Stimulated activated CD8-positive, alpha-beta memory T cell treated with anti-CD3 and anti-CD28 coated beads, Interleukin-2, amount 100 ng/mL, for 1 hour (primary cell): ENCODE measurements at places on chromosomes 2 and 18.

DNA sequence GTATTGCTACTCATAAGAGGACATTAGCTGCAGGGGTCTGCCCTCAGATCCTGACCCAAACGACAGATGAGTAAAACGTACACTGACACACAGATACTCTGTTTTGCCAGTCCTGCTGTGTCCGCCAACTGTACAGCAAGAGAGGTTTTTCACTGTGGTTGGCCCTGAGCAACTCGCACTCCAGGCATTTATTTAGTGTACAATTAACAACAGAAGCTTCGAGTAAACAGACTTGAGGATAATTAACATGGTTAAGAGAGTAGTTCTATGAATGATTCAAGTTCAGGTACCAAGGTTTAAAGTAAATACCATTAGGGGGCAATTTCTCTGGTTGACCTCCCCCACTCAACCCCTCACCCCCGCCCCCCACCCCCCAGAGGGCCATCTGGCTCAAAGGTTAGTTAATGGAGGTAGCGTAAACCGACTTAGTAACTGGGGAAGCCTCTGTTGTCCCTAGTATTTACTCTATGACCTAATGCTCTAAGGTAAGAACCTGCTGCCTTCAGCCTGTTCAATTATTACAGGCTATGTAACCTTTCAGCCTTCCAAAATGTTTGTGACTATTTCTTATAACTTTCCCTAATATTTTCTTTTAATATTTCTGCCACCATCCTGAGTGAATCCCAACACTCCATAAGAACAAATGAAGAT, 103.9 kb upstream of the XIRP2 start:
- DNase-seq, result no peak

DNA sequence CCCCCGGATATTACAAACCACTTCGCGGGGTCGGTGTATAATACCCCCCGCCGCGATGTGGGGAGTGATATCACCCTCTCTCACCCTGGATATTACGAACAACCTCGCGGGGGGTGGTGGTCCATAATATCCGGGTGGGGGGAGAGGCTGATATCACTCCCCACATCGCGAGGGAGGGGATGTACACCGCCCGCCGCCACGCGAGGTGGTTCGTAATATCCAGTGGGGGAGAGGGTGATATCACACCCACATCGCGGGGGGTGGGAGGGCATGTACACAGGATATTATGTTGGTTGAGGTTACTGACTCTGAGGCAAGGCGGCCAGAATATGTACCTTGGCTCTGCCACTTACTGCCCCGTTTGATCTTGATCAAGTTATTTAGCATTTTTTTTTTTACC, 14.8 kb upstream of the CWC22 start:
- DNase-seq, result no peak

GRCh38 chr18:5746844-5747243, 148.5 kb downstream of the TMEM200C start:
- DNase-seq, result no peak

DNA sequence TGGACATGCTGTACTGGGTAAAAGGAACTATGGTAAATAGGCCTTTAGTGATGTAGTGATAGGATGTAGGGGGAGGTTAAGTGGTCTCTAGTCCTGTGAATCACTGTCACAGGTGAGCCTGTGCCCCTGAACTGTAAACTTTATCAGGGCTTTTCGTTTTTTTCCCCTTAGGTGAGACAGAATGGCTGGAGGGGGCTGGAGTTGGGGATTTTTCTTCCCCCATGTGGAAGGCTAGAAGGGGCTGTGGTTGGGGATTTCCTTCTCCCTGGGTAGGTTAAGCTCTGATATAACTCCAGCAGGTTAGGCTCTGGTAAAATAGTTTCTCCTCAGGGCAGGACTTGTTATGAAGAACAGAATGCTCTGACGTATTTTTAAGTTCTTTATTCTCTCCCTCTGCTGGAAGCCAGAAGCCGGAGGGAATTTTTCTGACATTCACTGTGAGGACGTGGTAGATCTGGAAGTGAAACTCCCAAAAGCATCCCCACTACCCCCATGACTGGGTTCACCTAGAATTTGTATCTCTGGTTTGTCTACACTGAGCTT, 28.5 kb downstream of the PIKFYVE start:
- no peak for DNase-seq

DNA sequence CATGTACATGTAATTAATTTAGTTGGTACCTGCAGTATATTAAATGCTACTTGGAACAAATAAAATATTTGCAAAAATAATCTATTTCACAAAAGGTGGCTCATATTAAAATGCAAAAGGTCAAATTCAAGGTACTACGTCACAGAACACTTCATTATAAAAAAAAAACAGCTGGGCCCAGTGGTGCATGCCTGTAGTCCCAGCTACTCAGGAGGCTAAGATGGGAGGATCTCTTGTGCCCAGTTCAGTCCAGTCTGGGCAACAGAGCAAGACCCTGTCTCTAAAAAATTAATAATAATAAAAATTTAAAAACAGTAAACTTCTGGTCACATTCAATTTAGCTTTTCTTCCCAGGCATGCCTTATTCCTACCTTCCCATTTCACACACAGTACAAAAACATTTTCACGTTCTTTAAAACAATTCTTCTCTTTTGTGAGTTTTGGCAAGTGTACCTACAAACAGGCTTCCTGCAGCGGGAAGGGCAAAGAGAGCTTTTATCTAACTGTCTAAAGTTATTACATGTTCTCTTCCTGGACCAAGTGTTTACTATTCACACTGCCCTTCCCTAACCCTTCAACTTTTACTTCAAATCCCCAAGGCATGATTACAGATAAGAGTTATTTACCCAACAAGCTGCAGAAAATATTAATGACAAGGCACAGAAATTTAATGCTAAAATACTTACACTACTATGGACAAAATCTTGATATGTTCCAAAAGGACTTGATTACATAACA, 10.7 kb downstream of the BAZ2B start:
- DNase-seq, result no peak

GRCh38 chr2:108594132-108594981, 60.1 kb downstream of the LIMS1 start:
- no peak for DNase-seq

DNA sequence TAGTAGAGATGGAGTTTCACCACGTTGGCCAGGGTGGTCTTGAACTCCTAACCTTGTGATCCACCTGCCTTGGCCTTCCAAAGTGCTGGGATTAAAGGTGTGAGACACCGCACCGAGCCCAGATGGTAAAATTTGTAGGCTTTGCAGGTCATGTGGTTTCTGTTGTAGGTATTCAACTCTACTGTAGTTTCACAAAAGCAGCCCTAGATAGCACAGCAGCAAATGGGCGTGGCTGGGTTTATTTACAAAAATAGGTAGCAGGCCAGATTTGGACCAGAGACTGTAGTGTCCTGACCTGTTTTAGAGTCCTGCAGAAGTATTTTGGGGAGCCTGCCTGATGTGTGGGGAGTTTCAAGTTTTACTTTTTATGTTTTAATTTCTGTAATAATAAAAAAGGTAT, 84.1 kb upstream of the RASGRP3 start:
- DNase-seq, result no peak

GRCh38 chr18:34723143-34723542, 13.0 kb downstream of the DTNA start:
- no peak for DNase-seq

GRCh38 chr2:173150087-173150486, 74.4 kb downstream of the MAP3K20 start:
- DNase-seq, result no peak

GRCh38 chr2:160042054-160042453, 20.4 kb downstream of the PLA2R1 start:
- no peak for DNase-seq

DNA sequence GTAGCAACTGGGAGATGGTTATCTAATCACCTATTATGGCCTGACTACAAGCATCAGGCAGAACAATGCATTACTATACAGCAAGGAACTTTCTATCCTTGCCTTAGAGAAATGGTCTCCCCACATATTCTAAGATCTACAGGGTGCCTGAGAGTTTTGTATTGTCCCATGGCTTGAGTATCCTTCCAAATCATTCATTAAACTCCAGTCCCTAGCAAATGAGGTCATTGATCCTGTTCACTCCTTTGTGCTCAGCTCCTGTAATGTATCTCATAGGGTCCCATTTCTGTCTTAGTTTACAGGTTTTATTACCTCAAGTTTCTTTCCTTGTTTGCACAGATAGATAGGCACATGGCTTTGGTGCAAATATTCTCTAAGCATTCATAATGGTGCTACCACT, 9.0 kb downstream of the HNMT start:
- DNase-seq, result no peak
